Esophagus mucosa (tissue), 1 donor: ENCODE measurements at places on chromosomes 12 and 14. TPM values are rescaled to one million over a fixed set of nuclear protein-coding genes. Genes with fewer than 3 reads are reported as not detected.

CCDC88C gene
- 26.7 TPM for total RNA-seq

DNA sequence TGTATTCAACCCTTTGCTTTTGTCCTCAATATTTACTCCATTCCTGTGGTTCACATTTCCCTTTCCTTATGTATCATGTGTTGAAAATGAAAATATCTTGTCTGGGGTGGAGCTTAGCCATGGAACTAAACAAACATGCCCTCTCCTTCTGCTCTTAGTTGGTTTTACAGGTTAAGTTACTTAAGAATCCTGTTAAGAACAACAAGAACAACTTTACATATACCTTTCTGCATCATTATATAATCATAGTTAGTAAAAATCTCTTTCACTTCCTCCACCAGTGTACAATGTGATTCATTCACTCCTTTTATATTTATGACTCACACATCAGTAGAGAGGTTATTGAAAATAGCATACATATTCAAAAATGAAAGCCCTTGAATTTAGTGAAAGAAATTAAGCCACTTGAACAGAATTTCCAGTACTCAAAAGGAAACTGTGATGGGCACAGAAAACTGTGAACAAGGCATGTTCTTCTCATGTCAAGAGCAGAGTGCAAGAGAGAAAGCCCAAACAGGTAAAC lies 307.7 kb downstream of the CCDC91 start:
- ATAC-seq, result peak; percentile 98

DNA sequence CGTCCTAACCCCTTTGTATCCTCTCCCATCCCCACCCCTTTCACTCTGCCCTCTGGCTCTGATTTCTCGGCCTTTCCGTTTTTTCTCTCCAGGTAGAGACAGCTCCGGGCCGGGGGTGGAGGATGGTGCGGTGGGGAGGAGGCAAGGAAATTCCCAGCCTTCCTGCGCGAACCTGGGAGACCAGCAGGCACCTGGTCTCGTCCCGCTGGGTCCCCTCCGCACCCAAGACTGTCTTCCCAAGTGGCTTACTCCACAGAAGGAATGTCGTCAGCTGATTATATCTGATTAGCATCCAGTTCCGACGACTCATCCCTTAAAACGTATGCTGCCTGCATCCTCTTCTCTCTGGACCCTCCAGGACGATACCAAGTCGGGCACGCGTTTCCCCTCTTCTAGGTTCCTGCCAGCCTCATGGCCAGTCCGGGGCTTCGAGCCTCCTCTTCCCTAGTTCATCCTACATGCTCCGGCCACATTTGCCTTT lies 42.2 kb upstream of the CAPRIN2 start:
- ATAC-seq, result no peak

AMIGO2 gene
- total RNA-seq, result 1.5 TPM

GLIPR1L1 gene
- total RNA-seq, result not detected

- ATAC-seq, result no peak
Observed at GRCh38 chr12:76765598-76765997, 1.7 kb downstream of the ZDHHC17 start.

CLEC2B gene
- total RNA-seq, result 13.0 TPM

GRCh38 chr14:68672609-68673285 lies 120.1 kb downstream of the ZFP36L1 start:
- no peak for ATAC-seq

DNA sequence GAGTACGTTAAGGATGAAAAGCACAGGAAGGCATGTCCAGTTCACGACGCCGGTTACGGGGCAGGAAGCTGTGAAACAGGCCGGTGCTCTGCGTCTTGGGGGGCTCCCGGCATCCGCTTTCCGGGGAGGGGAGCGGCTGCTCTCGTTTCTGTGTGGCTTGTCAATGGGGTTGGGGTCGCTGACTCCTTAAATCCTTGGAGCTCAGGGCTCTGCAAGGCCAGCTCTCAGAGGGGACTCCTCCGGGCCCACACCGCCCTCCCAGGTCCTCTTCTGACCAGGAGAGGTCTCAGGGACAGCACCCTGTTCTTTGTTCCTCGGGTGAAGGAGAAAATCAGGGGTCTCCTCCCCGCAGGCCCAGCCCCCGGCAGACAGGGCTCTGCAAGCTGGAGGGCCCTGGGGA lies 78.1 kb downstream of the GALNT9 start:
- no peak for ATAC-seq

DNA sequence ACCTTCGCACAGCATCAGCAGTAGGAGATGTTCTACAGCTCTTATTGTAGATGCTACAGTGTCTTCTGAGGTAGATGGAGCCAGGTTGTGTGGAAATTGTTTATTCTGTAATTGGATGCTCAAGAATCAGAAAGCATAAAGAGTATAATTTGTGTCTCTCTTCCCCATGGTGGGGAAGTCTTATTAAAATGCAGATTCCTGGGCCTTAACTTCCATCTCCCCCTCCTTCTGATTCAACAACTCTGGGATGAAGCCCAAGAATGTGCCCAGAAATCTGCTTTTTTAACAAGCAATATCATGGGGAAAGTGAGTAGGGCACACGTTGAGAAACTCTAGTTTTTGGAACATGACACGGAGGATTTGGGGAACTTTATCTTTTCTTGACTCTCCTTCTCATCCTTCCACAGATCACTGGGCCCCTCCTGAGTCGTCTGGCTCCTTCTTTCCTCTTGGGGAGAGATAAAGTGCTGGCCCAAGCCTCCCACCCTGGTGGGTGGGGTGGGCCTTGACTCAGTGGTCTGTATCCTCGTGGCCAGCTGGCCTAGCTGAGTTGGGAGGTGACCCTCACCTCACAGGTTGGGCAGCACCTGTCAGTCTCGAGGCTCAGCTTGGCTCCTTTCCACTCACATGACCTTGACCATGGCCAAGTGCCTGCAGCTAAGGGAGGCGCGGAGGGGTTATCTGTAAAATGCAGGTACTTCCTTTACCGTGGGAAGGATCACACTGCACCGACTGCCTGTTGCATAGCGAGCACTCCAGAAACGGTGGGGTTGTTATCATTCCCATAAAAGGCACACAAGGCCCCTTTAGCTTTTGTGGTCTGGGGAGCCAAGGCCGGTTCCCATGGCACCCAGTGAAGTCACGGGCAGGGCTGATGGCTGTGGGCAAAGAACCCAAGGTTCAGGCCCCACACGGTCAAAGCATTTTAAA lies 141.9 kb downstream of the CHST11 start:
- no peak for ATAC-seq

GRCh38 chr14:67569011-67569650 lies 30.9 kb downstream of the PIGH start:
- no peak for ATAC-seq

- no peak for ATAC-seq
Observed at GRCh38 chr14:89330236-89331002, 86.6 kb downstream of the FOXN3 start.

AQP2 gene
- not detected for total RNA-seq

TOX4 gene
- total RNA-seq, result 70.6 TPM

GRCh38 chr14:69876221-69876847 lies 2.9 kb upstream of the SMOC1 start:
- ATAC-seq, result no peak

NRL gene
- 1.1 TPM for total RNA-seq

DNA sequence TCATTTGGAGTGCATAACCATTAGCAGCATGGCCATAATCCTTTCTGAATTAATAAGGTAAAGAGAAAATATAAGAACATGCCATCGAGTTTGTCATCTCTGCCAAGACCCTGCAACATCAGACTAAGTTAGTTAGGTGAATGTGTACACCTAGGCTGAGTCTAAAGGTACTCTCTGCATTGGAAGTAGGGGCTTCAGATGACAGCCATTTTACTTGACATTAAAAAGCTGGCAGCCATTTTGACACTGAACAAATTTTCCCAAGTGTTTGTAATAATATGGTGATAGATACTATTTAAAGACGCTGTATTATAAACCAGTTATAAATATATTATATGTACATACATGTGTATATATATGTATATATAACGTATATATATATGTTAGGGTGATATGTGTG lies 79.0 kb downstream of the SUDS3 start:
- ATAC-seq, result no peak
